Osteoblast (primary cell): ENCODE measurements at places on chromosomes 1 and 21. TPM values are rescaled to one million over a fixed set of nuclear protein-coding genes. Genes with fewer than 3 reads are reported as not detected.

GRCh38 chr1:213761845-213762407, 225.8 kb upstream of the PROX1 start:
- DNase-seq, result no peak

Gene DTL
- 2.9 and 3.2 TPM in 2 replicates for total RNA-seq

Gene ACOT11
- total RNA-seq, result 2.9 and 3.8 TPM in 2 replicates

DNA sequence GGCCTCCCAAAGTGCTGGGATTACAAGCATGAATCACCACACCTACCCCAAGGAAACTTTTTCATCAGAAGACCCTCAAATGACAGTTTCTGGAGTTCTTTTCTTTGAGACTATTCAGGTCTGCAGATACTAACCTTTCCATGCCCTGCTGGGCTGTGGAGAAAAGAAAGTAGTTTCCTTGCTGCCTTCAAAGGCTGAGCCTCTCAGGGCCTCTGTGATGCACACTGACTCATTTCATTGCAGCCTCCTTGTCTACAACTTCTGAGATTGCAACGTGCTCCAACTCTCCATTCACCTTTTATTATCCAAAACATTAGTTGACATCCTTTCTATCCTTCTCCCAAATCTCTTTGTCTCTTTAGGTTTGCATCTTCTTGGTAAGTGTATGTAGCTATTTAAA, 8.8 kb upstream of the SAMSN1 start:
- no peak for DNase-seq

- no peak for DNase-seq
Measured at GRCh38 chr1:67745875-67746698, 61.1 kb downstream of the GADD45A start.

- peak; percentile 92 for DNase-seq
Measured at GRCh38 chr1:172917972-172918371, 132.8 kb downstream of the TNFSF18 start.

DNA sequence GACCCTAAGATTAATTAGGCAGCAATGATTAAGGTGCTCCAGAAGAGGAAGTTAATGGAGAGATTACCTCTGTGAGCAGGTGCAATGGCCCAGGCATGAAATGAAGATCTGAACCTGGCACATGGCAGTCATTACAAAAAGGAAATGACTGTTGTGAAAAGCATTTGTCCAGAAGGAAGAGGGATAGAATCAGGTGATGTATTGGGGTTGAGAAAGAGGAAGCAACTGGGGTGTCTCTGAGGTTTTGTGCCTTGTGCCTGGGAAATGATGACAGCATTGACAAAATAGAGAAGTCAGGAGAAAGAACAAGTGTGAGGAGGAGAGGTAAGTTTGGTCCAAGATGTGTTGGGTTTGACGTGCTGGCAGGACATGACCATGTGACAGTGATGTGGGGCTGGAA, 5.6 kb downstream of the CRCT1 start:
- no peak for DNase-seq

DNA sequence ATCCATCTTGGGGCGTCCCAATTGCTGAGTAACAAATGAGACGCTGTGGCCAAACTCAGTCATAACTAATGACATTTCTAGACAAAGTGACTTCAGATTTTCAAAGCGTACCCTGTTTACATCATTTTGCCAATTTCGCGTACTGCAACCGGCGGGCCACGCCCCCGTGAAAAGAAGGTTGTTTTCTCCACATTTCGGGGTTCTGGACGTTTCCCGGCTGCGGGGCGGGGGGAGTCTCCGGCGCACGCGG, 282 bp upstream of the SOD1 start:
- no peak for DNase-seq

DNA sequence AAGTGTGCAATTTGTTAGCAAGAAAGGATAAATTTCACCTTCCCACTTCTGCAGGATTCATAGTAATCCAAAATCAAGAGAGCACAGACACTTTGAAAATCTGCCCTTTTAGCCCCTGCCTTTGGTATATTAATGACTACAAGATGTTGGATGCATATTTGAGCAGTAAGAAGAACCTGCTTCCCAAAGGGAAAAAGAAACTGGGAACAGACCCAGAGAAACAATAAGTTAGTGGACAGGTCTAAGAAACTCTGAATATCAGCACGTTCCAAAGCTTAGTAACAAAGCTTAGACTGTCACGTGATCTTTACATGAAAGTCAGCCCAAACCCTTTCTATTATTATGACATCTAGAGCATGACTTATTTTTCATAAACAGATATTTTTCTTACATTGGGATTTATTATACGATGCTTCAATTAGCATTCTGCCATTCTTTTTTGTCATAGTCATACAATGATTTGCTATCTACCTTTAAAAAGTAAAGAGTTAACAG, 390.9 kb upstream of the ADGRL2 start:
- no peak for DNase-seq

DNA sequence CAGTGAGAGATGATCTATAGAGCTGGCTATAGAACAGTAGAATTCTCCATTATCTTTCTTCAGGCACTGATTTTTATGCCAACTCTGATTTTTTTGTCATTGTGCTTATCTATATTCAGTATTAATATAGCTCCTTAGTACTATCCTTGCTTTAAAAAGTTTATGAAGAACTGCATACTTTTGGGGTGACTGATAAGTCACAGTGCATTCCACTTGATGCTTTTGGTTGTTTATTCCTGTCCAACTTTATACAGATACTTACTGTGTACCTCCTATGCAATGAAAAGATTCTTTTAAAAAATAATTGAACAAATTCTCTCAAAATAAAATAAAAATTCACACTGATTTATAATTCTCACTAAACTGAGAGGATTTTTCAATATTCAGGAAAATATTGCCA, 71.6 kb downstream of the COL24A1 start:
- no peak for DNase-seq

- DNase-seq, result no peak
Measured at GRCh38 chr1:246622035-246622652, 55.9 kb downstream of the CNST start.

Gene LRRC53
- total RNA-seq, result not detected in 2 replicates
